Activated CD4-positive, alpha-beta memory T cell treated with anti-CD3 and anti-CD28 coated beads for 36 hours (primary cell): ENCODE measurements at places on chromosomes 6 and 20. TPM values are rescaled to one million over a fixed set of nuclear protein-coding genes. Genes with fewer than 3 reads are reported as not detected.

- no peak overlapping the region for H3K4me3 ChIP-seq
- no peak overlapping the region for H3K27ac ChIP-seq
- no peaks in the 10 kb centered on the region for H3K36me3 ChIP-seq
- H3K4me1 ChIP-seq, result peaks cover 2% of the 10 kb centered on the region
- no peak for DNase-seq
These were observed 149.8 kb upstream of the AKIRIN2 start for GRCh38 chr6:87851674-87852299.

- no peaks in the 10 kb centered on the region for H3K4me1 ChIP-seq
- no peaks in the 10 kb centered on the region for H3K36me3 ChIP-seq
- DNase-seq, result no peak
- no peak overlapping the region for H3K4me3 ChIP-seq
These were observed 480.7 kb downstream of the RFPL4B start for GRCh38 chr6:112827793-112828192.

The RXRB gene
- total RNA-seq, result 41.4 TPM

- DNase-seq, result no peak
- H3K4me3 ChIP-seq, result no peak overlapping the region
- H3K4me1 ChIP-seq, result peaks cover 3% of the 10 kb centered on the region
- H3K36me3 ChIP-seq, result no peaks in the 10 kb centered on the region
These were observed 16.1 kb downstream of the EPB41L1 start for GRCh38 chr20:36170542-36171215.
